Left ventricle myocardium inferior (tissue), 1 donor: ENCODE measurements at places on chromosomes 12 and 14.

DNA sequence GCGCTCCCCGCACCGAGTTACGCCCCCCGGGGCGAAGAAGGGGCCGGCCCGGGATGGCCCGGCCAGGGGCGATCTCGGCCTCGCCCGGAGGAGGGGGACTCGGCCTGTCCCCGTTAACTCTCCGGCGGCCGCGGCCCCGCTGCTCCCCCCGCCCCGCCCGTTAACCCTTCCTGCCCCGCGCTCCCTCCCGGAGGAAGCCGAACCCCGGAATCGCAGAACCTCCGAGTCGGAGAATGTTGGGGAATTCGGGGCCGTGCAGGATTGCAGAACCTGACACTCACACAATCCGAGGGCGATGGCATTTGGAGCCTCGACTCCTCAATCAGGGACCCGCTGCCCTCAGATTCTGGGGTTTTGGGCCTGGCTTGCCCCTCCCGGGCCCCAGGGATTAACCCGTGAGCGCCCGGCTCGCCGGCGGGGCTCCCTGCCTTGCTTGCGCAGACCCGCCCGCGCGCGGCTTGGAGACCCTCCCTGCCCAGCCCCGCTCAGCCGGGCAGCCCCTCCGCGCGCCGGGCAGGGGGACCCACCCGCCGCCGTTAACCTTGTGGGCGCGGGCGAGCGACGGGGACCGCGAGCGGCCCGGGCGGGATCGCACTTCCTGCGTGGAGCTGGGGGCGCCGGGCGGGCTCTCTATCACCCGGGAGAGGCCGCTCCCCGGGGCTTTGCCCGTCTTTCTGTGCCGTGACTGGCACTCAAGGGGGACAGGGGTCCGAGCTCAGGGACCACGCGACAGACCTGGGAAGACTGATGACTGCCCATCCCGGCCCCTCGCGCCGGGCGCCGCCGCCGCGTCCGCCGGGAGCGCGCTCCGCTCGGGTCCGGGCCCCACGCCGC lies 18.8 kb downstream of the BEGAIN start:
- DNase-seq, result no peak

- no peak for DNase-seq
Observed at GRCh38 chr12:42342028-42342427, 16.1 kb downstream of the PPHLN1 start.

GRCh38 chr14:57352396-57353170 lies 37.8 kb upstream of the NAA30 start:
- no peak for DNase-seq

- DNase-seq, result peak; percentile 86
Observed at GRCh38 chr12:54419088-54419887, at the start of gene ITGA5. Gene ITGA5 (minus strand): TSS chr12:54419266. CDS start chr12:54419198, 68 bp downstream.

DNA sequence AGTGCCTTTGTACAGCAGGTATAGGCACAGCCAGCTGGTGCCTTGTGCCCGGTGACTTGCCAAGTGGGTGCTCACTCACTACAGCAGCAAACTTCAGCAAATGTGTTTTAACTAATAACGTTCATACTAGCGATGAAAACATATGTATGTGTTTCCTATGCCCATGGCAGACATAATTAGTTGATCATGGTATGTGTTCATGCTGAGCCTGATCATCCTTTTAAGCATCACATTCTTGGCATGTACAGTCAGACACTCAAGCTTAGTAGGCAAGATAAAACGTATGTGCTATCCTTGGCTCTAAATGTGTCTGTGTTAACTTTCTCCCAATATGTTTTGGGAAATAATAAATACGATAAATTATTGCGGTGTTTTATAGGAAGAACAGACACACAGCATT lies 55.6 kb downstream of the RASSF8 start:
- DNase-seq, result no peak

- DNase-seq, result peak; percentile 30
Observed at GRCh38 chr12:89098441-89099112, 253.7 kb downstream of the DUSP6 start.

DNA sequence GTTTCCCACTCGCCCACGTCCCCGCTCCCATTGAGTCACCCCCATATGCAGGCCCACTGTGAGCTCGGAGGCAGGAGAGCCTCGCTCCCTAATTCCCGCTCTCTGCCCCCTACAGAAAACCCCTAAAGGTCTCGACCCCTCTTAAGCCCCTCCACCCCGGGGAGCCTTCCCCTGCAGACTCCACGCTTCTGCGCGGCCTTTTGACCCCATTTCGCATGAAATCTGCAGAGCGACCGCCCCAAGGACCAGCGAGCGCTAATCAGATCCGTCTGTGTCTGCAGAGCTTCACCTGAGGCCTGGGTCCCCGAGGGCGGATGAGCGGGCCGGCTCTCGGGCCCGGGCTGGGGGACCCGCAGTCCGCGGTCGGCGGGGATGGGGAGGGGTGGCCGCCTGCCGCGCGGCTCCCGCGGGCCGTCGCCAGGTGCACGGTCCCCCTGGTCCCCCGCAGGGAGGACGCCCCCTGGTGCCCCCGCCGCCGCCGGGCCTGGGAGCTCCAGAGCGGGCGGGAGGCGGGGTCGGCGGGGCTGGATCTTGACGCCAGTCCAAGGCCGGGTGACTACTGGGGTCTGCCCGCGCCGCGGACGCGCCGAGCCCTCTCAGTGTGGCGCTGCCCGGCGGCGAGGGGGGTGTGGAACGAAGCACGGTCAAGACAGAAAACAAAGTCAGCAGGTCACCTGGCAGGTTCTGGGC lies 10.1 kb downstream of the BMP4 start:
- DNase-seq, result no peak

DNA sequence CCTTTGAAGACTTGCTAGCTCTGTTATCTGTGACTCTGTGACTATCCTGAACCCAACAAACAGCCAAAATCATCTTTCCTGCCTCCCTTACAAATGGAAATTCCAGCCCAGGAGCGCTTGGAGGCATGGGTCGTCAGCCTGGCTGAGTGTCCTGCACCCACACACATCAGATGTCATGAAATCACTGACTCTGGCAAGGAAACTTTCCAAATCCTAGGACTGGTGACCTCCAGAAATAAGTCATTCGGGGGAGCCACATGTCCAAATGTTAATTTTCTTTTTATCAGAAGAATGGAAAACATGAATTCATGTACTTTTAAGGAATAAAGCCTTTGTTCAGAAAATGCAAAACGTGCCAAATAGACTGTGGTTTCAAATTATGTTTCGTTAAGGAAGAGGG lies 96.3 kb upstream of the EVL start:
- DNase-seq, result no peak

GRCh38 chr12:91126516-91126915 lies 15.2 kb upstream of the LUM start:
- DNase-seq, result no peak

- no peak for DNase-seq
Observed at GRCh38 chr12:79661629-79662028, 29.1 kb downstream of the PAWR start.

DNA sequence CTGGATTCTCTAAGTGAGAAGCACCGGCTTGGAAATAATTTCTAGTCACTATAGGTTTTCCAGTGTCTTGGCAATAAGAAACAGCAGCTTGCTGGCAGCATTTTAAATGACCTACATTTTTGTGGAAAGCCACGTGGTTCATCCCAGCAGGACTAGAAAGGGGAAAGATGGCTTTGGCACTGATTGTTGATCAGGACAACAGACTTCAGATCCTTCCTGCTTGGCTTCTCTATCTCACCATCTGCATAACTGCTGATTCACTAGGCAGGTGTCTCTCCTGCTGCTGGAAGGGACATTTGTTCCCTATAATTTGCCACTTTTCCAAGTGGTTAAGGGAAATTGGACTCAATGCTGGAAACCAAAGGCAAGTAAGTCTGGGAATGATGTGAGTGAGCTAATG lies 131.0 kb downstream of the TTC8 start:
- no peak for DNase-seq

- peak; percentile 17 for DNase-seq
Observed at GRCh38 chr12:125533434-125534029, 468.3 kb downstream of the AACS start.

GRCh38 chr12:52260361-52261207 lies 13.9 kb upstream of the KRT86 start:
- DNase-seq, result no peak

GRCh38 chr12:76504606-76505005 lies 55.0 kb downstream of the OSBPL8 start:
- DNase-seq, result no peak

DNA sequence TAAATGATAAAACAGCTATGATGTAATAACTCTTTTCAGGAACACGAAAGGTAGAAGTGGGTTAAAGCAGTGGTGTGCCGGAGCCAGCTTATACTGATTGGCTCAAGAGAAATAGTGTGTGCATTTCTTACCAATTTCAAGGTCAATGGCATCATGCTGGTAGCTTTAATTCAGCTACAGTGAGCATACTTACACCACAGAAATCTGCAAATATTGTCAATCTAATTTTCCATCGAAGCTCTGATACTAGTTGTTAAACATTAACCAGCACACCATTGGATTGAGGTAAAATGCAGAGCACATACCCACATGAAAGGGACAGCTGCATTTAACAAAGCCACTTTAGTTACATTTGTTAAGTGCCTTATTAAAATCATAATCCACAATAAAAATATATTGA lies 225.7 kb downstream of the KCNC2 start:
- DNase-seq, result no peak

GRCh38 chr12:58925111-58925611 lies 4.9 kb upstream of the LRIG3 start:
- DNase-seq, result no peak

DNA sequence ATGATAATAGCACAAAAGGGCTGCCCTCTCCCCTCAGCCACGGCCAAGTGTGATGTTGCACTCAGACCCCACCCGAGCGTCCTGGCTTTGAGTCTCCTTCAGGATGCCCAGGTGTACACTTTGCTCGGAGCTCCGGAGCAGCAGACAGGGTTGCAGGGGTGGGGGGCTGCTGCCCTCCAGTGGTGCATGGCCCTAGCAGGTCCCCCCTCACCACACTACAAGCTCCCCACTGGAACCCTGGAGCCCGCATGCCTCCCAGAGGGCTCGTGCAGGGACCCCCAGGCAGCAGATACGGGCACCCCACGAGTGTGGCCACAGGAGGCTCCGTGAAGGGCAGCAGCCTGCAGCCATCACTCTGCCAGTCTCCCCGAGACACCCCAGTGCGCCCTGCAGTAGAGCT lies 69.9 kb upstream of the C14orf180 start:
- DNase-seq, result no peak

DNA sequence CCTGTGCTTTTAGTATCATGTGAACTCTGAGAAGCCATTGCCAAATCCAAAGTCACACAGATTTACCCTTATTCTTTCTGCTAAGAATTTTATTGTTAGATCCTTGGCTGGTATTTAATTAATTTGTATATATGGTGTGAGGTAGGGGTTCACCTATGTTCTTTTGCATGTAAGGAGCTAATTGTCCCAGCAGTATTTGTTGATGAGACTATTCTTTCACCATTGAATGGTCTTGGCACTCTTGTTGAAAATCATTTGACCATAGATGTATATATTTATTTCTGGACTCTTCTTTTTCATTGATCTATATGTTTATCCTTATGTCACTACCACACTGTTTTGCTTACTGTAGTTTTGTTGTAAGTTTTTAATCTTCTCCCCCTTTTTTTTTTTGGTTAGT lies 26.2 kb downstream of the G2E3 start:
- DNase-seq, result no peak

DNA sequence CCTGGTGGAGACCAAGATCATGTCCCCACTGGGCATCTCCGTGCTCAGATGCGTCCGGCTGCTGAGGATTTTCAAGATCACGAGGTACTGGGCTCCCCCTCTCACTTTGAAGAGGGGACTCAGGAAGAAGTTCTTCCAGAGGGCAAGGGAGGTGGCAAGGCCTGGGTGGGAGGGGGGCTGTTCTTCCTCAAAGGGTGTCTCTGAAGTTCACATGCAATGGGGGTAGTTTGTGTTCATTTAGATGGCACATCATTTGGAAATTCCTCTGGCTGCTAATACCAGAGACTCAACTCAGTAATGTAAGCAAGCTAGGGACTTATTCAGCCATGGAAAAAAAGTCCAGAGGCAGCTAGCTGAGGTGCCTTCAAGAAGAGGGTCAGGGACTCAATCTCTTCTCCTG lies 227.1 kb upstream of the FKBP4 start:
- no peak for DNase-seq

DNA sequence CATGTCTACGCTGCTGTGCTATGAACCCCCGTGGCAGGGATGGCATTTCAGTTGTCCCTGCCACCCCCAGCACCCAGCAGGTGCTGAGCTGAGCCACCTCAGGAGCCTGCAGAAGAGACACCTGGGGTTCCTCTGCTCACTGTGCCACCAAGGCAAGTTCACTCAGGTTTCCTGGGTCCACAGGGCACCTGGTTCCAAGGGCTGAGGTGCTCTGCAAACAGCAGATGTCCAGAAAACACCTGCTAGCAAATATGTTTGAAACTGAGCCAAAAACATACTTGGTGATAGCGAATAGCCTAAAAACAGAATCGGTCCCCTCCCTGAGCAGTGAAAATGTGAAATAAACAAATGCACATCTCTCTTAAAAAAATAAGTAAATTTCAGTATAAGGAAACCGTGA lies 35.6 kb upstream of the GPR68 start:
- DNase-seq, result no peak

GRCh38 chr12:21438643-21439042 lies 1.2 kb downstream of the PYROXD1 start:
- no peak for DNase-seq

DNA sequence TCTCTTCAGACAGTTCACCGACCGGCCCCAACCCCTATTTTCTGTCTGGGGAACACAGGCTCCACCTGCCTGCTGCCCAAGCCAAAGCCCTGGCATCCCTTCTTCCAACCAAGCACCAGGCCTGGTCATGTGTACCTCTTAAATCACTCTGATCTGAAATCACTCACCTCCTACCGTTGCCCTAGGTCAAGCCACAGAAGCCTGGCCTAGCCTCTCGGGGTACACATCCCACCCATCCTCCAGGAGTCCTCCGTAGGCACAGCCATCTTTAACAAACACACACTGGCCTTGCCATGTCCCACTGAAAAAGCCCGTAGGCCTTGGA lies 81.8 kb downstream of the IRF2BPL start:
- no peak for DNase-seq

DNA sequence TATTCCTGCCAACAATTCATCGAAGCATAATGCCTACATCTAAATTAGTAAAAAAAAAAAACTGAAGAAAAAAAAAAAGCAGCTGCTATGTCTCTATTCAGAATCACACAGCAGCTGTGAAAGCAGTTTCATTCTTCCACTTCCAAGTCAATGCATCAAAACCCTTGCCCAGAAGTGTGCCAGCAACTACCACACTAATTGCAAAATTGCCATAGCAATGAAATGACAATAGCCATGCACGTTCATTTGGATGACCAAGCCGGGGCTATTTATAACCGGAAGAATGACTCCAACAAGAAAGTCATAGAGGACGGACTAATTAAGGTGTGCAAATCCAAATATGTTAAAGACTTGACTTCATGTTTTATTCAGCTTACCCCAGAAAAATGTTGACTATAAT lies 42.5 kb downstream of the SLC2A13 start:
- no peak for DNase-seq

GRCh38 chr14:31596342-31597095 lies 35.3 kb downstream of the NUBPL start:
- no peak for DNase-seq
